ENCODE measurements at places on chromosomes 5 and 9. TPM values are rescaled to one million over a fixed set of nuclear protein-coding genes. Genes with fewer than 3 reads are reported as not detected.

DNM1 gene
- total RNA-seq: 1.5 TPM

DNA sequence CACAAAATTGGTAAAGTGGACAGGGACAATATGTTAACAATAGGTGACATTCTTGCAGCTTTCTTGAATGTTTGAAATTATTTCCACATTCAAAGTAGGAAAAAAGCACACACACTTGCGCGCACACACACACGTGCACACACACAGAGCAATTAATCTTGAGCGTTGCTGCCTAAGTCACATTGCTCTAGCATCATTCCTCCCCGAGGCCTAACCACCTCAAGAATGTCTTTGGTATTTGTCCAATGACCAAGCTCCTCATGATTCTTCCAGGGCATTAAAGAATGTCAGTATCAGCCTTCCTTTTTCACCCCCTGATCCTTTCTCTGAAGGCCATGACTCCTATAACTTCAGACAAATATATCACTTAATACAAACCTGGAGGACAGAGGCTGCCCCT is 198.1 kb downstream of the NPR3 start:
- no peak for DNase-seq

- no peak for DNase-seq
These were observed 96.8 kb upstream of the NREP start for GRCh38 chr5:111853748-111854147.

GRCh38 chr9:534886-535285 is 306.6 kb upstream of the DMRT1 start:
- no peak for DNase-seq

DNA sequence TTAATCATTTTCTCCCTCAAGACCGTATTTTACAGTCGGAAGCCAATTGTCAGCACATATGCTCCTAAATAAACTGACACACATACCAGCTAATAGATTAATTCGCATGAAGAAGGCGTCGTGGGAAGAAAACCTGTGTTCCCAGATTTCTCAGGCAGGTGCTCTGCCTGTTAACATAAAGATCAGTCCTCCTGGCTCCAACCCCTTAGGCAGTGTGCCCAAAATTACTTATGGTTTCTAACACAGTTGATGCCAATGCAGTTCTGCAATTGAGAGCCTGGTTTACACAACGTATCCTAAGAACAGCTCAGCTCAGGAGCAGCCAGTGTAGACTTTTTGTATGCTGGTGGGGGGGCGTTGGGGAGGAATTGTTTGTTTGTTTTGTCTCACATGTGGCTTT is 208.3 kb downstream of the ENC1 start:
- no peak for DNase-seq

- DNase-seq: no peak
These were observed 14.2 kb downstream of the HOMER1 start for GRCh38 chr5:79499640-79500273.

KIAA1958 gene
- 9.8 TPM for total RNA-seq

FGD3 gene
- 39.5 TPM for total RNA-seq

PCDHA11 gene
- total RNA-seq: not detected

F12 gene
- total RNA-seq: 2.7 TPM

Measured in activated CD4-positive, alpha-beta T cell treated with anti-CD3 and anti-CD28 coated beads, Interleukin-2, amount 10 ng/mL, durations not matched to agents 24 days and 14 days (primary cell).